ENCODE measurements at places on chromosomes 3 and 15. TPM values are rescaled to one million over a fixed set of nuclear protein-coding genes. Genes with fewer than 3 reads are reported as not detected.

The OSTN gene
- total RNA-seq: 0.28 TPM

GRCh38 chr3:103609472-103609871 lies 1174.7 kb downstream of the ZPLD1 start:
- DNase-seq: no peak

DNA sequence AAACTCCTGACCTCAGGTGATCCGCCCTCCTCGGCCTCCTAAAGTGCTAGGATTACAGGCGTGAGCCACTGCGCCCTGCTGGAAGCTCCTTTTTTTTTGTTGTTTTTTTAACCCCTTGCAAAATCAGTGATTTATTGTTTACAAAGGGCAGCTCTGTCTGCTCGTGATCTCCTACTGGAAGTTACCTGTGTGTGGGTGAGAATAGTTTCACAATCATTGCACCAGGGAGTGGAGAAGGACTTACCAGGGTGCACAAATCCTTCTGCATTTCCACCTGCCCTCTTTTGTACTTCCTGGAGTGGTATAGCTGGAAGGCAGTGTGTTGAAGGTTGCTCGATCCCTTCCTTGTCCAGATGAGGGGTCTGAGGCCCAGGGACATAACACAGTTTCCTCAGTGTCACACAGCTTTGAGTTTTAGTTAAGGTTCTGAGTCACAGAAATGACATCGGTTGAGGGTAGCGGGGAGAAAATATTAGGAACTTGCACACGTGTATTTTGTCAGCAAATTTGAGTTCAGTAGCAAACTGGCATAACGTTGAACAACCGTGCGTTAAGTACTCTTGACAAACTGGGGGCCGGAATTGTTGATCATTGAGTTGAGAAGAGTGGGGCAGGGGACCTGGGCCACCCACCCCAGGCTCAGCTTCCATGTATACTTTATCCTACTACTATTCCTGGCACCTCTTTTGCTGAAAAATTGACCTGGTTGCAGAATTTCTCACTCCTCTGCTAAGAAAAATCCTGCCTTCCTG lies 11.3 kb upstream of the TRAK1 start:
- no peak for DNase-seq

- no peak for DNase-seq
Measured at GRCh38 chr15:31136607-31137328, 35.2 kb upstream of the TRPM1 start.

The SCN11A gene
- not detected for total RNA-seq

DNA sequence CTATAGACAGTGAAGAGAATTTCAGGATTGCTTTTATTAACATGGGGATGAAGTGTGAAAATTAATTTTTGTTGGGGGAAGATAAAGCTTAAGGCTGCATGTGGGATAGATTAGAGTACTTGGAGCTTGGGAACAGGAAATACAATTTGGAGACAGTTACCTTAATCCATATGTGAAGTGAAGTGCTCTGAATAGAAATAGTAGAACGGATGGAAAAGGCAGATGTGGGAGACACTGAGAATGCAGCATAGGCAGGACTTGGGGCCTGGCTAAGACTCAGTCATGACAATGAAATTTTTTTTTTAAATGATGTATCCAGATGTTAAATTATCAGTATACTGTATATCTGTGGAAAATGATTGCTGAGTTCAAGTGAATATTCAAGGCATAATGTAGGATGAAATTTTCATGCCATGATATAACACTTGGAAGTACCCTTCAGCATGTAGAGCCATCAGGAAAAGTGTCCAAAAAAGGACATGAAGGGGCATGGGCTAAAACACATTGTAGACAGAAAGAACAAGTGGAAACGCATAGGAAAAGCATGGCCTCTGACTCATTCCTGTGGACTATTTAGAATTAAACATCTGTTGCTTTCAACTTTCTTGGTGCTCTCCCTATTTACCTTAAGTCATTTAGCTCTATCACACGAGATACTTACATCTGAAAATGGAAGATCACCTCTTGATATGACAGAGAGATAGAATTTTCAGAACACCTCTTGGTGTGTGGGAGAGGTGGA lies 134.8 kb downstream of the RBMS3 start:
- DNase-seq: peak; percentile 77

The KCNAB1 gene
- under 0.01 TPM for total RNA-seq

The ST8SIA2 gene
- not detected for total RNA-seq

GRCh38 chr3:16249886-16250285 lies 14.9 kb downstream of the DPH3 start:
- DNase-seq: no peak

DNA sequence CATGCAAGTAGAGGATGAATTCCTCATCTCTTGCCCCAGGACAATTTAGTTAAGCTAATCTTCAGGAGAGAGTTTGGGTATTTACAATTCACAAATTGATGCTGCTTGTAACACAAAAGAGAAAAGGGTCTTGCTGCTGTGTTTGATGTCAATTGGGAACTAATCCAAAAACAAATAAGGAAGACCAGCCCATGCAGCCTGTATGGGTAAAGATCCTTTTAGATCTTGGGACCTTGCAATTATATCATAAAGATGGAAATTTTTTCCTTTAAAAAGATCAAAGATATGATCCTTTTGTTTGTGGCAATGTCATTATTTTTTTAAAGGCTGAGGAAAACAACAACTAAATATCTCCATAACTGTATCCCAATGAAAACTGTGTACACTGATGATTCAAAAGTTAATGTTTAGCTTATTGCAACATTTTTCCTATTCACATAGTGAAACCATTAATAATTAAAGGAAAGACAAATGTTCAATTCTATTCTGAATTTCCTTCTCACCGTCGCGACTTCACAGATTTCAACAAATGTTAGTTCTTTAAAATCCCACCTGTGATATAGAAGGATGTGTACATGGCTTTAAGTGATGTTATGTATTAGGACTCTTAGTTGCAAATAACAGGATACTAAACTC lies 40.2 kb downstream of the TMEM212 start:
- DNase-seq: no peak

DNA sequence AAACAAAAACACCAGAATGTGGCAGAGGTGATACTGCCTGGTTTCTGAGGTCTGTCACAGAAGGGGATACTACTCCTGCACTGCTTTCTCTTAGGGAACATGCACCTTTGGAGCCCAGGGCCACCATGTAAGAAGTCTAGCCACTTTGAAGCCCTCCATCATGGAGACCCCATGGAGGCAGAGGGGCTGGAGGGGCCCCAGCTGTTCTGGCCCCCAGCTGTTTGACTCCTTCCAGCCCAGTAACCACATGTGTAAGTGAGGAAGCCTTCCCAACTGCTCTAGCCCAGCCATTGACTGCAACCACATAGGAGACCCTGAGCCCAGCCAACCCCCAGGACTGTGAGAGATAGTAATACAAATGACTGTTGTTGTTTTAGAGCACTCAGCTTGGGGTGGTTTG lies 9.0 kb upstream of the IGDCC4 start:
- DNase-seq: no peak

DNA sequence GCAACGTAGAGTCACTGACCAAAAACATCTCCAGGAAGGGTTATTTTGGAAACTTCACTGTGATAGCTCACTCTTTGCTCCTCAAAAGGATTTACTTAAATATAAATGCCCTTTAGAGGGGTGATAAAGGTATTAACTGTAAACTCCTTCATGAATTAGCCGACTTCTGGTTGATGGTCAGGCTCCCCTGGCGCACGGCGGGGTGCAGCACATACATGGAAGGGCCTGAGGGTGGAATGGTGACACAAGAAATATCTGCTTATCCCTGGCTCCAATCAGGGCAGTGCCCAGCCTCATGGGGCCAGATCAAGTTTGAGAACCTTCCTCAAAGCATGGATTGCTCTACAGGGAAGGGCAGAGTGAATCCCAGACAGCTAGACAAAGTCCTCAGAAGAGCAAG lies 116.5 kb downstream of the IGF2BP2 start:
- no peak for DNase-seq

DNA sequence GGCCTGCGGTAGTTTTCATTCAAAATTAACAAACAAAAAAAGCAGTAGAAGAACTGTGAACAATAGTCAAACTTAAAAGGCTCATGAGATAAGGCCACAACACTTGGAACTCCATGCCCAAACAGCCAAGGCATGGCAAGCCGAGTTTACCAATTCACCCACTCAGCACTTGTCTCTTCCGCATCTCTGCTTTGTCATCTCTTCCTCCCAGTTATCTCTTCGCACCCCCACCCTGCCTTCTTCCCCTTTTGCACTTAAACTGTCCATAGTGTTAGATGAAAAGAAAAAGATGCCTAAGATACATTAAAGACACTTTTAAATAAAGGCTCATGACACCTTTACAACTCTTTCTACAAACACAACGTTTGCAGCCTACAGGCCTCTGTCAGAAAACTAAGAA lies 11.1 kb downstream of the TLE3 start:
- no peak for DNase-seq

DNA sequence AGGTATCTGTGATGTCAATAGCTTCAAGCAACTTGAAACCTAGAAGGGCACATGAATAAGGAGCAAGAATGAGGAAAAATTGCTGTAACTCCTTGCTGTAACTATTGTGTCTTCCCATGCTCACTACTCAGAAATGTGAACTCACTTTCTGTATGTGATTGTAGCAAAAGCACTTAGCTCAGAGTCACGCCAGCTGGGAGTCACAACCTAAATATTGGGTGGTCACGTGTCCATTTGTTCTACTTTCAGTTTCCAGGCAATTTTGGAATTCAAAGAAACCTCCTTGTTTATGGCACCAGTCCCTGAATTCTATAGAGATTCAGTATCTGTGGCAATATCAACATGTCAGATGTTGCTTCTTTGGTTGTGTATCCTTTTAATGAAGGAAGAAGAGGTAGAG lies 241.6 kb upstream of the AZI2 start:
- peak; percentile 16 for DNase-seq

The AADAC gene
- not detected for total RNA-seq

GRCh38 chr3:147000274-147000673 lies 395.1 kb upstream of the PLSCR5 start:
- DNase-seq: no peak

The SI gene
- not detected for total RNA-seq

DNA sequence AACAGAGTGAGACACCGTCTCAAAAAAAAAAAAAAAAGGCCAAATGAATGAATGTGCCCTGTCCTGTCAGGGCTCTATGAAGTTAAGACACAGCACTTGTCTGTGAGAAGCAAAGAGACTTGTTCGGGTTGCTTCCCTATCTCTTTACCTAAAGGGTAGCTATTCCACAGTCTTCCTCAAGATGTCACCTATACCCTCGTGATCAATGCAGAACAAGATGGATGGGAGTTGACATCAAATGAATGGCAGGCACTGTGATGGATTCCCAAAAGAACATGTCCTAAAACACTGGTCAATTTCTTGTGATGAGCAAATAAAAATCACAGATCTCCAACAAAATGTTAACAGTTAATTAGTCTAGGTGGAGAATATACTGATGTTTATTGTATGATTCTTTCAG lies 9.5 kb downstream of the TADA3 start:
- DNase-seq: no peak

DNA sequence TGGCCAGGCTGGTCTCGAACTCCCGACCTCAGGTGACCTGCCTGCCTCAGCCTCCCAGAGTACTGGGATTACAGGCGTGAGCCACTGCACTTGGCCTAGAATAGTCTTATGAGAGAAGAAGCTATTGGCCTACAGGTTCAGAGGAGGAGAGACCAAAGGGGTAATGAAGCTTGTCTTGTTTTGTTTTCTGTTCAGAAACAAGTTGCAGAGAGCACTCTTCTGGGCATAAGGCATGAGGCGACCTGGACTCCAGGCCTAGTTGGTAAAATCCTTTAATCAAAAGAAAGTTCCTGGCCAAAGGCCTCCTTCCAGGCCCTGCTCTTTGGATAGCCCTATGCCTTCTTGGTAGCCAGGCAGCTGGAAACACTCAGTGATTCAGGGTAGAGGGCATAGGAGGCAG lies 87.3 kb upstream of the SKOR1 start:
- DNase-seq: no peak

- DNase-seq: peak; percentile 6
Measured at GRCh38 chr3:156291272-156292123, 171.1 kb downstream of the KCNAB1 start.

DNA sequence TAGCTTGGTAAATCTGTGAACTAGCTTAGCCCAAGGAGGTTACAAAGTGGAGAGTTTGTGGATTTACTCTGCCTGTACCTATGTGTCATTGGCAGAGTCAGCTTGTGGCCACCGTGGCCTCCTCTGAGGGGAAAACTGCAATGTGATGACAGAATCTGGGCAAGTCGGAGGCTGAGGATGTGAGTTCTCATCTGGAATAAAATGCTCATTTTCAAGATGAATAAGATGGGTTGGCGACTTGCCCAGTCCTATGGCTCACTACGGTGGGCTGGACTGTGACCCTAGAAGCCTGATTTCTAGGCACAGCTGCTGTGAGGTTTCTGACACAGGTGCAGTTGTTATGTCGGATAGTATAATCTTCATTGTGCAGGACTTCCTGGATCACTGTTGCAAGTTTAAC lies 83.7 kb downstream of the ETV5 start:
- DNase-seq: peak; percentile 84

GRCh38 chr3:184005941-184006507 lies 11.7 kb downstream of the ABCC5 start:
- DNase-seq: peak; percentile 37

DNA sequence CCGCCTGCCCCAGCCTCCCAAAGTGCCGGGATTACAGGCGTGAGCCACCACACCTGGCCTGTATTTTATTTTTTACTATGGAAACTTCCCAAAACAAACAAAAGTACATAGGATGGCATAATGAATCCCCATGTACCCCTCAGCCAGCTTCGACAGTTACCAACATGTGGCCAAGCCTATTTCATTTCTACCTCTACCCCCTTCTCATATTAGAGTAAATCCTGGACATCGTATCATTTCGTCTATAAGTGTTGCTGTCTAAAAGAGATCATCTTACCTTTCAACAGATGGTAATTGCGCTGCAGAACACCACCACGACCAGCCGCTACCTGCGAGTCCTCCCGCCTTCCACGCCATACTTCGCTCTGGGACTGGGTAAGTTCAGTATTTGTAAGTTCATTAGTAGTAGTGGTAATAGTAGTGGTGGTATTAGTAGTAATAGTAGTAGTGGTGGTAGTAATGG lies 44.9 kb downstream of the DLEC1 start:
- no peak for DNase-seq

- peak; percentile 67 for DNase-seq
Measured at GRCh38 chr3:64355401-64355807, 130.1 kb upstream of the PRICKLE2 start.

DNA sequence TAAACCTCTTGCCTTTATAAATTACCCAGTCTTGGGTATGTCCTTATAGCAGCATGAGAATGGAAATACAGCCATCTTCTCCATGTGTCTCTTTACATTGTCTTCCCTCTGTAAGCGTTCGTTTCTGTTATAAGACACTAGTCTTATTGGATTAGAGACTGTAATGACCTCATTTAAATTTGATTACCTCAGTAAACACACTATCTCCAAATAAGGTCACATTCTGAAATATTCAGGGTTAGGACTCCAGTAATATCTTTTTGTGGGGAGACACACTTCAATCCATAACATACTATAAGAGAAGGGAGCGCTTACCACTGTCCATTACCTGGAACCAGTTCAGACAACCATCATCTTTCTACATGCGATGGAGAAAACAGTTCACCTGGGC lies 34.3 kb upstream of the CD47 start:
- no peak for DNase-seq

The MRPS25 gene
- 9.7 TPM for total RNA-seq

GRCh38 chr15:70066447-70066846 lies 31.3 kb downstream of the TLE3 start:
- DNase-seq: peak; percentile 68

The PIGZ gene
- total RNA-seq: under 0.01 TPM
